ENCODE measurements at places on chromosomes 16 and 17.

DNA sequence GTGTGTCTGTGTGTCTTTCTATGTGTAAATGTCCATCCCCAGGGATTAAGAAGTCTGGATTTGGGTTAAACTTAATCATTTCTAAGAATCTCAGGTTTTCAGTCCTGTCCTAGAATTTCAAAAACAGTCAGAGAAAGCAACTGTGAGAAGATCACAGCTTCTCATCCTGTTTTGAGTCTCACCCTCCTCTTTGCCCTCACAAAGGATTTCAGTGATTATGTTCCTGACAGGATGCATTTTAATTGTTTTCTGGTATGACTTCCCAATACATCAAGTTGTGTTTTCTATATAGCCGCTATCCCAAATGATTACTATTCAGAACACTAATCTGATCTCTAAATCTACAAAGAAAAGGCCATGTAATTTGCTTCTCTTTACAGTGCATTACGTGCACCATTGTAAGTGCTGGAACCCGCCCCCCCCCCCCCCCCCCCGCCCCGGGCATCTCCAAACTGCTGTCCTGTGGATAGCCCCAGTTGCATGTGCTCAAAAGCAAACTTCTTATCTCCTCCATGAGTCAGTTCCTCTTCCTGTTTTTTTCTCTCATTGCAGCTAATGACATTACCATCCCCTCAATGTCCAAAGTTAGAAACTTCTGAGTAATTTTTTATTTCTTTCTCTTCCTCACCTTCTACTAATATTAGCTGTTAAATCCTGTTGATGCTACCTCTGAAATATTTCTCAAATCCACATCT, 73.9 kb downstream of the CDH13 start:
- DNase-seq, result no peak

DNA sequence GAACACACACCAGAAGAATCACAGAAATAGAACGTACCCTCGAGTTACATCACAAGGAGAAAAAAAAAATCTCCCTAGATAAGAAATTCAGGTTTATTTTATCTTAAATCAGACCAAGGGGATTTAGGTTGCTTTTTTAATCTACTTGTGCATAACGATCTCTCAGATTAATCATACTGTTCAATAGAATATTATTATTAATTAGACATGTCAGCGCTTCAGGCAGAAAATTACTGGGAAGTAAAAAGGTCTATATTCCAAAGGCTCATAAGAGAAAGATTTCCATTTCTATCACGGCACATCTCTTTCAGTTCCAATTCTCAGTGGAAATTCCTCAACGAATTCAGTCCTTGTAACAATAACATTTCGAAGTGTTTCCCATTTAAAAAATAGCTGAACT, 77.7 kb upstream of the PSMD7 start:
- no peak for DNase-seq

GRCh38 chr17:8700546-8700945, 44.1 kb downstream of the CCDC42 start:
- no peak for DNase-seq

GRCh38 chr16:85126705-85127378, 14.6 kb upstream of the CIBAR2 start:
- peak; percentile 36 for DNase-seq
